Mucosa of gallbladder (tissue), 1 donor: ENCODE measurements at places on chromosomes 6 and 20. TPM values are rescaled to one million over a fixed set of nuclear protein-coding genes. Genes with fewer than 3 reads are reported as not detected.

RWDD2A gene
- 5.9 TPM for total RNA-seq

SAMD3 gene
- 2.2 TPM for total RNA-seq

FABP7 gene
- total RNA-seq, result not detected

KCNK5 gene
- 242 TPM for total RNA-seq

PSORS1C1 gene
- total RNA-seq, result 11.0 TPM

TMEM244 gene
- total RNA-seq, result not detected

KIAA0408 gene
- total RNA-seq, result 6.8 TPM

RUNX2 gene
- total RNA-seq, result 5.3 TPM

SNAP91 gene
- 2.5 TPM for total RNA-seq

SYNCRIP gene
- 63.8 TPM for total RNA-seq

SAMD5 gene
- total RNA-seq, result 7.3 TPM
